ENCODE measurements at places on chromosomes 7 and 10.

- DNase-seq: no peak
Observed at GRCh38 chr7:86846494-86847190, 202.9 kb downstream of the GRM3 start.

DNA sequence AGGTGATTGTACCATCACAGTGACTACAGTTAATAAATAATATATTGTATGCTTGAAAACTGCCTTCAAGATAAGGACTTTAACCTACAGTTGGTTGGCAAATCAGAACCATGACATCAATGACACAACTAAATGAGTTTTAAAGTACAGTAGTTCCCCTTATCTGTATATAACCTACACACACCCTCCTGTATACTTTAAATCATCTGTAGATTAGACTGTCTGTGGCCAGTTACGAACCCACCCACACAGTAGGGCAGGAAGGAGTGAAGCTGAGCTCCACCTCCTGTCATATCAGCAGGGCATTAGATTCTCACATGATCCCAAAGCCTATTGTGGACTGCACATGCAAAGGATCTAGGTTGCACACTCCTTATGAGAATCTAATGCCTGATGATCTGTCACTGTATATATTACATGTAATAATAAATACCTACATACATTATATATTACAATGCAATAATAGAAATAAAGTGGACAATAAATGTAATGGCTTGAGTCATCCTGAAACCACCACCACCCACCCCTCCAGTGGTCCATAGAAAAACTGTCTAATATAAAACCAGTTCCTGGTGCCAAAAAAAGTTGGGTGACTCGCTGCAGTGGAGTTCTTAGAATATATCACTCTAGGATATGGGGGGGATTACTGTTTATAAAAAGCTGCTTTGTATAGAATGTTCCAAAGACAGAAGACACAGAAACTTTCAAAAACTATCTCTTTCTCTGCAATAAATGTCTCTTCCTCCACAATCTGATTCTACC is 5.6 kb downstream of the TPK1 start:
- peak; percentile 29 for DNase-seq

GRCh38 chr10:1315178-1315577 is 259.0 kb downstream of the WDR37 start:
- no peak for DNase-seq

GRCh38 chr10:44186150-44186549 is 198.7 kb downstream of the CXCL12 start:
- DNase-seq: no peak

- peak; percentile 70 for DNase-seq
Observed at GRCh38 chr10:15167411-15168290, 842 bp downstream of the NMT2 start.

GRCh38 chr10:79272353-79272752 is 74.9 kb upstream of the PPIF start:
- DNase-seq: no peak

- no peak for DNase-seq
Observed at GRCh38 chr10:51137756-51138529, 63.7 kb downstream of the PRKG1 start.

DNA sequence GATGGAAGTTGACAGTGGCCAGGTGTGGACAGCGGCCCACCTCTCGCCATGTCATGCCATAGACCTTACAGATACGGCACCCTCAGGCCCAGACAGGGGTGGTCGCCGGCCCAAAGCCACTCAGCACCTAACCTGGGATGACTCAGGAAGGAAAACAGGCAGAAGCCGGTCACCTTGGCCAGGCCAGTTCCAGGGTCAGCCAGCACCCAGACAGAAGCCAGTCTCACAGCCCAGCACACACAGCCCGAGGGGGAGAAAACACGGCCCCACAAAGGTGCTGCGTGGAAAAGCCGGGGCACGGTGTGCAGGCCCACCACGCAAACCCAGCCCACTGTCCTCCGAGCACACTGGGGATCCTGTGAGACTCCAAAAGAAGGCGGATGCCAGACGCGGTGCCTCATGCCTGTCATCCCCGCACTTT is 95.2 kb upstream of the DNAAF5 start:
- no peak for DNase-seq

DNA sequence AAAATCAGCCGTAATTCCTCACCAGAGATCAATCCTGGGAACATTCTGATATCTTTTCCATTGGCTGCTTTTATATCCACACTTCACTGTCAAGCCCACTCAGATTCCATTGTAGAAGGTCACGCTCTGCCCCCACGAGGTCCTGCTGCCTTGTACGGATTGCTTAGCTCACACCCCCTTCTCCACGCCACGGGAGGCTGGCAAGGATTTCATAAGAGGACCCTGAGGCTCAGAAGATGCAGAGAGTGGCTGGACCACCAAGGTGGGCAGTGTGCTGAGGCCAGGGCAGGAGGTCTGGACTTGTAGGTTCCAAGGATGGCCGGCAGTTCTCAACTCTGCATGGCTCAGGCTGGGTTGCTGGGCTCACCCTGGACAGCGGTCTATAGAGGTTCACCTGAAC is 149.7 kb downstream of the RNF216 start:
- DNase-seq: no peak

DNA sequence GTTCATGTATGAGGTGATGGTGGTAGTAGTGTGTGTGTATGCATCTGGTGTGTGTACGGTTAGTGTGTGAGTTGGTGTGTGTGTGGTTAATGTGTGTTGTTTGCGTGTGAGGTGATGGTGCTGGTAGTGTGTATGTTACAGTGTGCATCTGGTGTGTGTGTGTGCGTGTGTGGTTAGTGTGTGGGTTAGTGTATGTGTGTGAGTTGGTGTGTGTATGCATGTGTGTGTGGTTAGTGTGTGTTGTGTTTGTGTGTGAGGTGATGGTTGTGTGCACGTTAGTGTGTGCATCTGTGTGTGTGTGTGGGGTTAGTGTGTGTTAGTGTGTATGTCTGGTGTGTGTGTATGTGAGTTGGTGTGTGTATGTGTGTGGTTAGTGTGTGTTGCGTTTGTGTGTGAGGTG is 153.0 kb downstream of the ACTR3B start:
- DNase-seq: no peak

- no peak for DNase-seq
Observed at GRCh38 chr7:98066934-98067507, 39.6 kb upstream of the LMTK2 start.

- DNase-seq: peak; percentile 47
Observed at GRCh38 chr10:71213127-71213621, 804 bp downstream of the UNC5B start.

DNA sequence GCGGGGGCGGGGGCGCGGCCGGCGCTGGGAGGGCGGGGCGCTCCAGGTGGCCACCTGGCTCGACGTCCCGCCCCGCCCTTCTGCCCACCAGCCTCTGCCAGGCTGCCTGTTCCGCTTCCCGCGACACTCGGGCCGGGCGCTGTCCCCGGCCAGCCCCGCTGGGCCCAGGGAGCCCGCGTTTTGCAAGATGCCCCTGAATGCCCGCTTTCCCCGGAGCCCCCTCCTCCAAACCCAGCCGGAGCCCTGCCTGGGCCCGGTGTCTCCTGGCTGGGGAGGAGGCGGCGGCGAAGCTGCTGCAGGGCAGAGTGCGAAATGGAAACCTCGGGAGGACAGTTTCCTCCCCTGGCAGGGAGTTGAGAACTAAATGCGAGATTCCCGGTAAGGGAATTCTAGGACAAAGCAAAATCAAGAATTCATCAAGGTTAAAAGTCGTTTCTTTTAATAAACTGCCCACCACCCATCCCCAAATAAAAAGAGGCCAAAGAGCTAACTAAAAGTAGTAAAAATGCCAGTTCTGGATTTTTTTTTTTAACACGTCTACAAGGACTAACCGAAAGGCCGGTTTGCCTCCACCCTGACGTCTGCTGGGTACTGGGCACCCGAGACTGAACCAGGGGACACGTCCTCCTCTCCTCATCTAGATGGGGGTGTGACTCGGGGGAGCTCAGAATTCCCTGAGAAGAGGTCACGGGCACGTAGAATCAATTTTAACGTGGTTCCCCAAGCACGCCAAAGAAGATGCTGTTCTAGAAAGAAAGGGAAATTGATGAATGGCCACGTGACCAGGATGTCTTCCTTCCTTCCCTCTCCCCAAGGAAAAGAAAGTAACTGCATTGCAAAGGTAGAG is 200.4 kb upstream of the NFE2L3 start:
- DNase-seq: no peak

GRCh38 chr7:141397236-141398163 is 153.7 kb upstream of the AGK start:
- no peak for DNase-seq

DNA sequence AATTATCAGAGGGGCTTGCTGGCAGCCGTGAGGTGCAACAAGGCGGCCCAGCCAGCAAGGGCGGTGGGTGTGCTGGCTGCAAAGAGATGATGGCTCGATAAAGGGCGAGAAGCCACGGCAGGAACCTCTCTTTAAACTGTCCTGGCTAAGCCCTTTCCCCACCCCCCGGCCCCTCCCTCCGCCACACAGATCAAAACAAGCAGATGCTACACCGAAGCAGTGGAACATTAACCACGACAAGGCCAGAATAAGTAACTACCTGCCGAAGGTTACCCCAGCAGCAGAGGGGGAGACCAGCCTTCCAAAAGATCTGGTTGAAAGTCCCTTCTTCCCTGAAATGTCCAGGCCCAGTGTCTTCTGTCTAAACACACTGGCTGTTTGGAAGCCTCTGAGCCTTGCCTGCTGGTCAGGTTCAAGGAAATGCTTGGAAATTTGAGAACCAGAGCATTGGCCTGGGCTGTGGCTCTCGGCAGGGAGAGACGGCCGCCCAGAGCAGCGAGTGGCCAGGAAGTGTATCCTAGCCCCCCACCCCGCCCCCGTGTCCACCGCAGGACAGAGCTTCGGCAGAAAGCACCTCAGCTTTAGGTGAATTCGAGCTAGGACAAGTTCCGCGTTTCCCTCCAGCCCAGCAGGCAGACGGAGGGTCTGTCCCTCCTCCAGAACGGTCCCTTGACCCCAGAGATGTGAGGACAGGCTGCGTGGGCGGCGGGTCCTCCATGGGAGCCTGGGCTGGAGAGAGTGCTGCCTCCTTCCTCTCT is 2.1 kb downstream of the FAM20C start:
- DNase-seq: no peak

- DNase-seq: no peak
Observed at GRCh38 chr7:155000795-155001194, 2.1 kb downstream of the PAXIP1 start.

GRCh38 chr7:40279991-40280390 is 145.2 kb downstream of the SUGCT start:
- no peak for DNase-seq

GRCh38 chr7:80243425-80243824 is 108.8 kb downstream of the GNAI1 start:
- no peak for DNase-seq

- no peak for DNase-seq
Observed at GRCh38 chr10:6390213-6390845, 187.6 kb downstream of the PFKFB3 start.

DNA sequence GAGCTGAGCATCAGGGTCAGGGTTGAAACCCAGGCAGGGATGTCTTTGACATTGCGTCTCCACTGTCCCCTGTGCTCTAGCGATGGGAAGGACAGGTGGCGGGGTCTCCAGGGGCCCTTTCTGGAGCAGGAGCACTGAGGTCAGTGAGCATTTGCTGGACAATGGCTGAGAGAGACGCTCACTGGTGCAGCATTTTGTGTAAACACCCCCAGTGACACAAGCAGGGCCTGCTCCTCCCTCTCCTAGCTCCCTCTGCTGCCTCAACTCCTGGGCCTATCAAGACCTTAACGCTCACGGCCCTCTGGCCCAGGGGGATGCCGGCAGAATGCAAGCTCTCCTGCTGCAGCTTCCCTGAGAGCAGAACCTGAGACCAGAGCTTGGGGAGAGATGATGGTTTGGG is 17.4 kb upstream of the INMT start:
- DNase-seq: no peak

DNA sequence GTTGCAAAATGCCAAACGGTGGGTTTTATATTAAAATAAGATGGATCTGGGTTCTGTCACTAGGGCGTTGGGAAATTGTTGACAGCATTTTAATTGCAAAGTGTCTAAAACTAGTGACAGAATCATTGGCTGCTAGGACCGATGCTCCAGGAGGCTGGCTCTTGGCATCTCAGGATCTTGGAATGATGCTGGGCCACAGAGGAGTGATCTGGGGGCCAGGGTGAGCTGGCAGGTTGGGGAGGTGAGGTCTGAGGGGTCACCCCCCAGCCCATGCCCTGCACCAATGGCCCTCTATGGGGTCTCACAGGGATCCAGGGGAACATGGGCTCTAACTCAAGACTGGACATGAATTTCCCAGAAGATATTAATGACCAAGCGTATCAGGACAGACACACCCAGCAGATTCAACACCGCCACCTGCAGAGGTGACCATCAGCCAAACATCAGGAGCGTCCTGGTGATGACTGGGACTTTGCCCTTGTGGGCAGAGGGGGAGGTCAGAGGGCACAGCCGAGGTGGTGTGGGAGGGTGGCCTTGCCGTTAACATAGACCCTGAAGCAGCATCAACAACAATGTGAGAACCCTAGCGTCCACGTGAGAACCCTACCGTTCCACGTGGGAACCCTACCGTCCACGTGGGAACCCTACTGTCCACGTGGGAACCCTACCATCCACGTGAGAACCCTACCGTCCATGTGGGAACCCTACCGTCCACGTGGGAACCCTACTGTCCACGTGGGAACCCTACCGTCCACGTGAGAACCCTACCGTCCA is 89.0 kb upstream of the PPP2R2D start:
- no peak for DNase-seq

DNA sequence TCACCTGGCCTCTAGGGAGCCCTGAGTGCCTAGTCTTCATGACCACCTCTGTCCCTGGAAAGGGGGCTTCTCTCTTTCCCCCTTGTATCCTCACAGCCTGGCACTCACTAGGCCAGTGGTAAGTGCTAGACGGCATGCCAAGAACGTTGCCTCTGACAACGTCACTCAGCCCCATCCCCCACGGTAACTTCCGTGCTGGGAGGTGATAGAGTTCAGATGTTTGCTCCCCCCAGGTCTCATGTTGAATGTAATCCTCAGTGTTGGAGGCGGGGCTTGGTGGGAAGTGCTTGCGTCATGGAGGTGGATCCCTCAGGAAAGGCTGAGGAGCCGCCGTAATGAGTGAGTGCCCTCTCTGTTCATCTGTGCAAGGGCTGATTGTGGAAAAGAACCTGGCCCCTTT is 343.3 kb upstream of the MKI67 start:
- DNase-seq: no peak

DNA sequence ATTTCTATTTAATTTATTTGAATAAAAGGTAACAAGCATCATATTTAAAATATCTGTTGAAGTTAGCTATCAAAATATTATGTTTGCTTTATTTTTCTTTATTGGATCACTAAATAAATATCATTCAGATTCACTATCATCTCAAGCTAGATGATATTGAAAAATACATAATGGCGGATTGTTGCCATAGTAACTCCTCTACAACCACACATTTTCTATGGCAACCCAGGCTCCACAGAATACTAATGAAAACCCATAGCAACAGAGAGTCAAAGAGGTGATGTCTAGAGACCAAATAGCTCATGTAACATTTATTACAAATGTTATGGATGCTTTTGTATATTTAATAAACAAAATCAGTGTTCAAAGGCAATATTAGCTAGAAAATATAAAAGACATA is 148.9 kb upstream of the CDK1 start:
- no peak for DNase-seq

All from stimulated activated naive CD8-positive, alpha-beta T cell treated with anti-CD3 and anti-CD28 coated beads, Interleukin-15, amount 100 ng/mL, for 72 hours (primary cell).